Ammon's horn (tissue), 1 donor: ENCODE measurements at places on chromosomes 3 and 15.

GRCh38 chr15:56817321-56818080, 84.2 kb upstream of the ZNF280D start:
- peak; percentile 73 for DNase-seq

DNA sequence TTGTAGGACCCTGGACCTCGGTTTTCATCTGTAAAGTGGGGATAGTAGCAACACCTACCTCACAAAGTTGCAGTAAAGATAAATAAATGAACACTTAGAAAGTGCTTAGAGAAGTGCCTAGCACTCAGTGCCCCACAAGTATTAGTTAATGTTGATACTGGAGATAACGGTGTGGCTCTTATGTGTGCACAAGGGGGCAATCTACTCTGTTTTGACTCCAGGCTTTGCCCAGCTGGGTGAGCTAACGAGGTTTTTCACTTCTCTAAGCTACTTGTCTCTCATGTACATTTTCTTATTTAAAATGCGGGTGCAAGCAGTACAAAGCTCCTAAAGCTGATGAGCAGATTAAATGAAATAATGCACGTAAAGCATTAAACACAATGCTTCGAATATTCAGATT, 193.5 kb upstream of the ICE2 start:
- DNase-seq = no peak

- no peak for DNase-seq
Observed at GRCh38 chr15:72888211-72888610, 104.7 kb upstream of the ADPGK start.

DNA sequence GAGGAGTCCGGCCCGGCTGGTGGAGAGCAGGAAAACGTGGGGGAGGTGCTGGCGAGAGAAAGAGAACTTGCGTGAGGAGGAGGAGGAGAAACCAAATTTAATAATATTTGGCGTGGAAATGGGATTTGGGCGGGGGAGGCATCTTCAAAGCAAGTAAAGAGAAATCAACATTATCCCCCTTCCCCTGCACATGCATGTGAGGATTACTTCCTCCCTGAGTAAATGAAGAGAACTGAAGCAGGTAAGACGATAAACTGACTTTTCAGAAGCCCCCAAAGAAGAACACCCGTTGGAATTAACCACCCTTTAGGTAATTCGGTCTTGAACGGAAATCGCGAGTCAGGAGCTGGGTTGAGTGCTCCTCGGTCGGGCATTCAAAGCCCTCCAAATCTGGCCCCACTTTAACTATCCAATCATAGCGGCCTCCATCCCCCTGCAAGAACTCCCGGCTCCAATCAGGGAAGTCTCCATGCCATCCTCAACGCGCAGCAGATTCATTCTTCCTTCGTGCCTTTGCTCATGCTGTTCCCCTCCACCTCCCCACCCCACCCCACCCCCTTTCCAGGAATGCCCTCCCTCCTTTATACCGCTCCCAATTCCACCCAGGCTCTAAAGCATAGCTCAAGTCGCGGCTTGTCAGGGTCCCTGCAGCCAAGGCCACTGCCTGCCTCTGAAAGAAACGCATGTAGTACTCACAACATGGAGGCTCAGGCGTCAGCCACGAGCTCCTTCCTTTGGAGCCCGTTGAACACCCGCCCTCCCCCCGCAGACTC, 545 bp upstream of the RFX7 start:
- DNase-seq = peak; percentile 84

GRCh38 chr3:39149059-39149455, 4.3 kb downstream of the CSRNP1 start:
- DNase-seq = no peak

DNA sequence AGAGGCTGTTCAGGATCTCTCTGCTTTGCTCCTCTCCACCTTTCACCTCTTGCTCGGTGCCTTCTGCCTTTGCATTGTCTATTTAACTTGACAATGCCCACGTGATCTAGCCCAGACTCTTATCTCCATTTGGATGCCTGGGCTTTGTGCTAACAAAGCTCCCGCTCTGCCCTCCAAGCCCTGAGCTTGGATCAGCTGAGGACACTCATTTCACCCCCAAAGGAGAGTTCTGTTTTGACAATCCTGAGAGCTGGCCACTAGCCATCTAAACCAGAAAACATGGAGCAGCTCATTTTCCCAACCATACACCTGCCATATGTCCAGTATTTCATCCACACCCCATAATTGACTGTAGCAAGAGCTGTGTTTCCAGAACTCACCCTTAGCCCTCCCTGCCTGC, 12.8 kb downstream of the GPR176 start:
- DNase-seq = no peak

GRCh38 chr3:267101-267500, 70.5 kb downstream of the CHL1 start:
- DNase-seq = no peak
